Activated T-cell treated with anti-CD3 and anti-CD28 coated beads, Interleukin-2, amount 50 U/mL, for 72 hours (primary cell): ENCODE measurements at places on chromosomes 7 and 10. TPM values are rescaled to one million over a fixed set of nuclear protein-coding genes. Genes with fewer than 3 reads are reported as not detected.

DNA sequence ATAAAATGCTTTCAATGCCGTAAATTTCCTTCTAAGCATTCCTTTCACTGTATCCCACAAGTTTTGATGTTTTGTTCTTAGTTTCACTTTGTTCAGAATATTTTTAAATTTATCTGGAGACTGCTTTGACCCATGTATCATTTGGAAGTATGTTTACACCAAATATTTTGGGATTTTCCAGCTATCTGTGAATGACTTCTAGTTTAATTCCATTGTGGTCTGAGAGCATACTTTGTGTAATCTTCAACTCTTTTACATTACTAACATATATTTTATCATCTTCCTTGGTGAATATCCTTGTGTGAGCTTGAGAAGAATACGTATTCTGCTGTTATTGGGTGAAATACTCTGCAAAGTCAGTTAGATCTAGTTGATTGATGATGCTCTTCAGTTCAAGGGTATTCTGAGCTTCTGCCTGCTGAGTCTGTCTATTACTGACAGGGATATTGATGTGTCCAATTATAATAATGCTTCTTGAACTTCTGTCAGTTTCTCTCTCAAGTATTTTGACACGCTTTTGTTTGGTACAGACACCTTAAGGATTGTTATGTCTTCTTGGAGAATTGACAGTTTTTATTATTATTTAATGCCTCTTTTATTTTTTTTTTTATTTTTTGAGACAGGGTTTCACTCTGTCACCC is 31.6 kb downstream of the MKLN1 start:
- DNase-seq = no peak

DNA sequence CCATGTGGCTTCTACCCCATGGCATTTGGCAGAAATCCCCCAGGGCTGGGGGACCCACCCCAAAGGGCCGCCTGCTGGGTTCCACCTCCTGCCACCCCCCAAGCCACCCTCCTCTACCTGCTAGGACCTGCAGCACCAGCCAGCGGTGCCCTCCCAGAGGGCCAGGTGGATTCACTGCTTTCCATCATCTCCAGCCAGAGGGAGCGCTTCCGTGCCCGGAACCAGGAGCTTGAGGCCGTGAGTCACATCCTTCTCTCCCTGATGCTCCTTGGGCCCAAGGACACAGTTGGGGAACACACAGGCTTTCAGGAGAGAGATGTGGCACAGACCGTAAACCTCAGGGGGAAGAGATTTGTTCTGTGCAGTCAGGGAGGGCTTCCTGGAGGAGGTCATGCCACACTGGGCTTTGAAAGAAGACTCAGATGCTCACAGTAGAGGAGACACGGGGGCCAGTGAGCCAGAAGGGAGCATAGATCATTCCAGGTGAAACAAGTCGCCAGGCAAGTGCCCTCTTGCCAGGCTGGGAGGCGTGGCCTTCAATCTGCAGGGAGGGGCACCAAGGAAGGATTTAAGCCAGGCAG is 11.5 kb upstream of the SH2B2 start:
- DNase-seq = no peak

DNA sequence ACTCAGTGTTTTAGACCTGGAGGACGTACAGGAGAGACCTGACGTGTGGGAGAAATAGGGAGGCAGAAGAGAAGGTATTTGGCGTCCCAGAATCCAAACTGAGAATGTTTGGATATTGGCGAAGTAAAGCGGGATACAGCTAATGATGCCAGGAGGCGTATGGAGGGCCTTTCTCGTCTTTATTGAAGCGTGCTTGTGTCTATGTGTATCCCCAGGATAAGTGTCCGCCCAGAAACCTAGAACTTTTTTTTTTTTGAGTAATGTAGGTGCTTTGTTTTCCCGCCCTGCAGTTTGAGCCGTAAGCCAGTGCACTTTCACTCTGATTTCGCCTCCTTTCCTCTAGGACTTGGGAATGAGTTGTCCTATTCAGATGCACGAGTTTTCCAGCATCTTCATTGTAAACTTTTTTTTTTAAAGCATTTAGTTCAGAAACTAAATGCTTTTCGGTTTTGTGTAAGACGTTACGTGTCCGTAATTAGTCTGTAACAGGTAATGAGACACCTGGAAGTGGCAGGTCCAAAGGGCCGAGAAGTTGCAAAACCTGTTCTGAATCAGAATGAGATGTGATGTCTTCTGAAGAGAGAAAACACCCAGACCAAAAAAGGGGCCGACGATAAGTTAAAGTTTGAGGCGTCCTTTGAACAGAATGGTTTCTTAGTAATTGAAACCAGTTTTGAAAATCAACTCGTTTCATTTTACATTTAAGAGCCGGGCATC is 746 bp downstream of the ARL5B start:
- DNase-seq = no peak

GRCh38 chr7:36735172-36735571 is 10.9 kb upstream of the AOAH start:
- DNase-seq = no peak

- DNase-seq = no peak
These were observed 41.8 kb downstream of the FAM20C start for GRCh38 chr7:234051-234707.

WNT8B gene
- total RNA-seq = 0.14 TPM

- no peak for DNase-seq
These were observed 51.1 kb downstream of the SHH start for GRCh38 chr7:155761162-155761561.

CHAT gene
- total RNA-seq = 0.14 TPM

LMOD2 gene
- not detected for total RNA-seq

- DNase-seq = no peak
These were observed 47.7 kb downstream of the CLEC2L start for GRCh38 chr7:139571190-139571589.

PON2 gene
- total RNA-seq = 4.4 TPM

GRCh38 chr10:95784279-95784913 is 28.4 kb downstream of the ENTPD1 start:
- no peak for DNase-seq

DNA sequence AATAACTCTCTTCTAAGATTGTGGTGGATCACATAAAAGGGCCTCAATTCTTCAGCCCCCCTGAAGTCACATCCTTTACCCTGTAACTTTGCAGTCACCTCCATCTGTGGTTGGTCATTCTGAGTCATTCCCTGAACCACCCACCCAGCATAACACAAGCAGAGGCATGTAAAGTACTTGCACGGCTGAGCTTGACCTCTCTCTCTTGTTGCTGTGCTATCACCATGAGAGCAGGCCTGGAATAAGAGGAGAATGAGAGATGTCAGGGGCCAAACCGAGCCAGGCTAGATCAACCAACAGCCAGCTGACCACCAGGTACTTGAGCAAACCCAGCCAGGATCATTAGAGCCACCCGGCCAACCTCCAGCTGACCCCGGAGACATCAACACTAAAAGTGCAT is 13.5 kb upstream of the STK17A start:
- DNase-seq = no peak

NODAL gene
- total RNA-seq = not detected

GRCh38 chr10:69955211-69955805 is 97.3 kb upstream of the MACROH2A2 start:
- no peak for DNase-seq

GRCh38 chr10:75186310-75186709 is 24.3 kb upstream of the VDAC2 start:
- no peak for DNase-seq

- DNase-seq = no peak
These were observed 6.0 kb downstream of the LIPN start for GRCh38 chr10:88765816-88766215.

DNA sequence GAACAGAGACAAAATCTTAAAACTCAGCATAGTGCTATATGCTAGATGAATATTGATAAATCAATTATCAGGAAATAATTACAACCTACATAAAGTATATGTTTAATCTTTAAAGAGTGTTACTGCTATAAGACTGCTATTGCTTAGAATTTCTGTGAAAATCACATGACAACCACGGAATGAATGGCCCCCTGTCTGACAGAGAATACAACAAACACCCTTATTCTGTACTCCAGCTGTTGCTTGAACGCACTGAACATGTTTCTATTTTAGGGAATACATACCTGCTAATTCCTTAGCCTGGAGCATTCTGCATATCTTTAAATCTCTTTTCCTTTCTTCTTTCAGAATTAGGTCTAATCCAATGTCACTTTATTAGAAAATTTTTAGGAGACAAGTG is 452.4 kb upstream of the PHF14 start:
- DNase-seq = no peak

- peak; percentile 39 for DNase-seq
These were observed 171.1 kb downstream of the FAM107B start for GRCh38 chr10:14603534-14604102.

SPDYE16 gene
- 0.58 TPM for total RNA-seq

DNA sequence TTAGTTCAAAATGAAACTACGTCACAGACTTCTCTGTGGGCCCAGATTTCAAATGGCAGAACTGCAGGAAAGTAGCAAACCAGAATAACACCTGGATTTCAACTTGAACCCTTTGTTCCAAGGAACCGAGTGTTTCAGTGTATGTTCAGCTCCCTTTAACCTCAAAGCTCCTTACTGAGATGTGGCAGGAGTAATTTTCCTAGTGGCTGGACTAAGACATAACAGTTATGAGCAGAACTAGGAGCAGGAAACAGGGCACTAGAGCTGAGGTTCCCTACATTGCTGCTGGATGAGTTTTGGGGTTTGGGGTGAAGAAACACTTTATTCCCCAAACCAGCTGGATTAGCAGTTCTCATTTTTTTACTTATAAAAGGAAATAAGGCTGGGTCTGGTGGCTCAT is 50.1 kb downstream of the NSUN6 start:
- no peak for DNase-seq

DNA sequence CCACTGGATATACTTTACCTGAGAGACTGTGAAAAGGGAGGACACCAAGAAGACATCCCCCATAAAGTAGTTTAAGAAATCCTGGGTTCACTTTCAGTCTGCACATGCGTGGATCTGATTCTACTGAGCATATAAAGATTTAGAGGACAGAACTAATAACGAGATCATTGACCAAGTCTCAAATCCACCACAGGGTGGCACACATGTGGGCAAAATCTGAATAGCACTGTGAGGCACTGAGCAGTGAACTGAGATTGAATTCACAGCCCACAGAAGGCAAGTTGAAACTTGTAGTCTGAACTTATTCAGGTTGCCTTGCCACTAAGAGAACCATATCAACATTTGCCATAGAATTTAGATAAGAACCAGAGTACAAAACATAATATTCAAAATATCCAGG is 818.6 kb downstream of the GRID1 start:
- peak; percentile 10 for DNase-seq

ARHGAP12 gene
- 5.6 TPM for total RNA-seq
